ENCODE measurements at places on chromosomes 7 and 10.

- peak; percentile 80 for DNase-seq
Observed at GRCh38 chr10:34721208-34721840, 93.8 kb downstream of the PARD3 start.

DNA sequence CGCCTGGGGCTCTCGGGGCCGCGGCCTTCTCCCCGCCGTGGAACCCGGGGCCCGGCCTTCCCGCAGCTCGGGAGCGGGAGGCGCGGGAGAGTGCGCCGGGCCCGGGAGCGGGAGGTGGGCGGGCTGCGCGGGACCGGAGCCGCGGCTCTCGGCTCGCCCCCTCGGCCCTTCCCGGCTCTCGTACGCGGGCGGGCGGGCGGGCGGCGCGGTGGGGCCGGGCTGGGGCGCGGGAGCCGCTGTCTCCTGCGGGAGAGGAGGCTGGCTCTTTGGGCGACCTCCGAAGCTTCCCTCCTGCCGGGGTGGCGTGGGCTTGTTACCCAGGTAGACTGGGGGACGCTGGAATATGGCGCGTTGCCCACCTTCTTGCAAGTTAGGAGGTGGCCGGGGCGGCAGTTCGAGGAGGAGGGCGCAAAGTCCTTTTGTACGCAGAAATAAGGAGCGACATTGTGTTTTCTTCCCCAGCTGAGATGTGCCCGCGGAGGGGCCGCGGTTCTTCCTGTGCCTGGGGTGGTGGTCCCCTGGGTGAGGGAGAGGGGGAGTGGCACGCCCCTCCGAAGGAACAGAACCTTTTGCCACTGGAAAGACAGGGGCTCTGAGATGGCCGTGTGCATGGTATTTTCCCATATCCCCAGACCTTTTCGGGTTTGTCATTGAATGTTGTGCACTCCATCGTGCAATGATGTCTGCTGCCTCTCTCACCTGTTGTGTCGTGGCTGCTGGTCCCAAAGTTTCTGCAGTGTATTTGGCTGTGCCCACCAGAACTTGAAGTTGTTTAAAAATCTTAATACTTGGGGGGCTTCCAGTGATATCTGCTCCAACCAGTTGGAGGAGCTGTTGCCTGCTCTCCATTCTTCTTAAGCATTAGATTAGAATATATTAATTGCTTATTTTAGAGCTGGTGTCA lies 844 bp downstream of the NRF1 start:
- DNase-seq, result peak; percentile 30

- DNase-seq, result no peak
Observed at GRCh38 chr10:45035673-45036072, 35.0 kb downstream of the ZNF22 start.

DNA sequence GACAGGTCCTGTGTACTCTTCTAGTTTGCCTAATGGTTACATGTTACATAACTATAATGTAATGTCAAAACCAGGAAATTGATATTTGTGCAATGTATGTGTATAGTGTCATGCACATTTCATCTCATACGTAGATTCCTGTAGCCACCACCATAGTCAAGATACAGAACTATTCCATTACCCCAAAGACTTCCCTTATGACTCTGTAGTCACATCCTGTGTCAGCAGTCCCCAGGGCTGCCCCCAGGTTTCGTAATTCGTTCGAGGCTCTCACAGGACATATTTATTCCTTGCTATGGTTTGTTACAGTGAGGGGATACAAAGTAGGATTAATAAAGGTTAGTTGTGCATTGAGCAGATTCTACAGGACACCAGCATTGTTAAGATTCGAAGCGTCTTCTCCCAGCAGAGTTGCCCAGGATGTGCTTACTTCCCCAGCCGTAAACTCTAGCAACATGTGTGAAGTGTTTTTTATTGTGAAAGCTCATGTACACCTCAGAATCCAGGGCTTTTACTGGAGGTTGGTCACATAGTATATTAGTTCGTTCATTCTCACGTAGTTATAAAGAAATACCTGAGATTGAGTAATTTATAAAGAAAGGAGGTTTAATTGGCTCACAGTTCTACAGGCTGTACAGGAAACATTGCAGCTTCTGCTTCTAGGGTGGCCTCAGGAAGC lies 18.6 kb downstream of the RABGEF1 start:
- no peak for DNase-seq

DNA sequence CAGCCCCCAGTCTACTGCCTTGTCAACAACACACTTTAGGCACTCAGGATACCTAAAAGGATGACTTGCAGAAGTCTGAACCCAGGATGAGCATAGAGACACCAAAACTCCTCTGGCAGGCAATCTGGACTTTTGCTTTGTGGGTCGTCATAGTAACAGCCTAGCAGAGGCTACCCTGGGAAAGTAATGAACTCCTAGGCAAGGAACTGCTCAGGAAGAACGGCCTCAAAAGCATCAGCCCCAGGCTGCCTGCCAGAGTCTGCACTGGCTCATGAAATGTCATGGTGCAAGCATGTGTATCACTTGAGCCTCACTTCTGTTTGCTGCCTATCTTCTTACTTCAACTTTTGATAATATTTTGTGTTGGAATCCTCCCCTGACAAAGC lies 715.1 kb downstream of the GRID1 start:
- peak; percentile 86 for DNase-seq

GRCh38 chr7:117841611-117842010 lies 31.6 kb downstream of the CTTNBP2 start:
- DNase-seq, result no peak

GRCh38 chr10:101111547-101111946 lies 19.6 kb upstream of the TLX1 start:
- no peak for DNase-seq

GRCh38 chr7:34038816-34039470 lies 133.6 kb downstream of the BMPER start:
- no peak for DNase-seq

DNA sequence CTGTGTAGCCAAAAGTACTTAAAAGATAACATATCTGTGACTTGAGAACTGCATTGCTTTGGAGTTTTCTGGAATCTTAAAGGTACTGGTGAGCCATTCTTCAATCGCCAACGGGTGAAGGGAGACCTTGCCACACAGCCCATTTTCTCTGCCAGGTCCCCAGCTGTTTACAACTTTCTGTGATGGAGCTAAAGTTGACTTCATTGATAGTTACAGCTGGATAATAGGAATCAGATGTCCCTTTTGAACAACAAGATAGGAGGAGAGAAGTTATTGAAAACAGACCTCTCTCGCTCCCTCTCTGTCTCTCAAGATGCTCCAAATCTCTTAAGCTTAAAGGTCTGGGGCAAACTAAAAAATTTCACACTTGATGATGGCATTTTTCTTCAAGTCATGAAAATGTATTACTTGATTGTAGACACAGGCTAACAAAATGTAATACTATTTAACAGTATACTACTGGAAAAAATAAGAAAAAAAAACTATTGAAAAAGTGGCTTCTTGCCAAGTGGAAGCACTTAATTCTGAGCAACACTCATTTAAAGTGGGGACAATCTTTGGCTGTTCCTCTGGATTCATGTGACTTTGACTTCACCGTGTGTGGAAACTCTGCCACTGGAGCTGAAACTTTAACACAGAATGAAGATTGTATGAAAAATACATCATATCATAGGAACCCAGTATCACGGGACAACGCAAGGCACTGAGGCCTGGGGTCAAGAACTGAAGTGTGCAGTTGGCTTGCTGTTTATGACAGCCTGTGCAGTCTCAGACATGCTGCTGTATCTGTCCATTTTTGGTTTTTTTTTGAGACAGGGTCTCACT lies 78.4 kb upstream of the AFAP1L2 start:
- DNase-seq, result no peak

Data from kidney glomerular epithelial cell (primary cell).